Cerebellum (tissue), 4 donors: ENCODE measurements at places on chromosomes 13 and 19.
A peak's percentile ranks its signal among the peaks of the same experiment; 100 is the strongest.

DNA sequence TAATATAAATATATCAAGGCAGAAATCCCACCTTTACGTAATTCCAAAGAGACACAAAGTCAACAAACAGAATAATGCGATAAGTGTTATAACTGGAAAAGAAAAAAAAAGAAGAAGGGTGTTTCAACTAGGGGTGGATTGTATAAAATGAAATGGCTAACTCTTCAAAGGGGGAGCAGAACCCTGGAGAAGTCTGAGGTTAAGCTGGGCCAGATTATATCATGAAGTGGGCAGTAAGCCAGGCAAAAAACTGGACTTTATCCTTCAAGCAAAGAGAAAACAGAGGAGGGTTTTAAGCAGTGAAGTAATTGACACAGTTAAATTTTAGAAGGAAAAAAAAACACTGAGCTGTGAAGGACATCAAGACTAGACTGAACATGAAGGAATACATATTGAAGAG is 41.9 kb downstream of the TBC1D4 start:
- no peak for DNase-seq

- no peak for DNase-seq
These were observed 1.2 kb upstream of the NKPD1 start for GRCh38 chr19:45161738-45162607.

- DNase-seq, result peak; percentile 50
These were observed 120.7 kb downstream of the RXFP2 start for GRCh38 chr13:31860002-31860401.

DNA sequence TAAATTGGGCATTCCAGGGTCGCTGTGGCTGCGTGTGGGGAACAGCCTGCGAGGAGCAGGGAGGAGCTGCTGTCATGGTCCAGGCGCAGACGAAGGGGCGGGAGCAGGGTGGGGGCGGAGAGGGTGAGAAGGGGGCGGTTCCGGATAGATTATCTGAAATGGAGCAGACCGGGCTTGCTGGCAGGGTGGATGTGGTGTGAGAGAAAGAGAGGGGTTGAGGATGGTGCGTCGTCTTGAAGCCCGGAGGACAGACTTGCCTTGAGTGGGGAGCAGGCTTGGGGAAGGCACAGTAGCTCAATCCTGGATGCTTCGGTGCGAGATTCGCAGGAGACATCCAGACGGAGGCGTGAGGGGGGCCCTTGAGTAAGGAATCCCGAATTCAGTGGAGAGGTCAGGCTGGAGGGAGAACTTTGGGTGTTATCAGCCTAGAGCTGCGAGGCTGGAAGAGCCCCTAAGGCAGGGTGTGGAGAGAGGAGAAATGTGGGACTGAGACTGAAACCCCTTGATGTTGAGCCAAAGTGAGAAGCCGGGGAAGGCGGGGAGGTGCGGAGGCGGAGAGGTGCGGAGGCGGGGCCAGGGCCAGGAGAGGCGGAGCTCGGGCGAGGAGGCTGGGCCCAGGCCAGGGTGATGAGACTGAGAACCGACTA is 40.6 kb downstream of the DPF1 start:
- DNase-seq, result no peak

GRCh38 chr13:41427666-41428065 is 29.7 kb upstream of the RGCC start:
- no peak for DNase-seq

DNA sequence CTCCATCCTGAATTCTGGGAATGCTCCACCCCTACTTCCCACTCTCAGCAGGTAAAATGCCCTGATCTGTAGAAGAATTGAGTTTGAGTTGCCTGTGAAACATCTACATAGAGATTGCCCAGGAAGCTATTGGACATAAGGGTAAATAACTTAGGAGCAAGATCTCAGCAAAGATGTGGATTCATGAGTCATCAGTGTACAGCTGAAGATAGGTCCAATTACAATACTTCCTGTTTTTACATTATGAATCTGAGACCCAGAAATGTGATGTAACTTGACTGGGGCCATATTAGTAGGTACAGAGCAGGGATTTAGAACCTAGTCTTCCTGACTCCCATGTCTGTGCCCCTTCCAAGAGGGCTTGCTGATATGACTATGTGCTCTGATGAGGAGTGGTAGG is 79.4 kb upstream of the FNDC3A start:
- DNase-seq, result no peak

DNA sequence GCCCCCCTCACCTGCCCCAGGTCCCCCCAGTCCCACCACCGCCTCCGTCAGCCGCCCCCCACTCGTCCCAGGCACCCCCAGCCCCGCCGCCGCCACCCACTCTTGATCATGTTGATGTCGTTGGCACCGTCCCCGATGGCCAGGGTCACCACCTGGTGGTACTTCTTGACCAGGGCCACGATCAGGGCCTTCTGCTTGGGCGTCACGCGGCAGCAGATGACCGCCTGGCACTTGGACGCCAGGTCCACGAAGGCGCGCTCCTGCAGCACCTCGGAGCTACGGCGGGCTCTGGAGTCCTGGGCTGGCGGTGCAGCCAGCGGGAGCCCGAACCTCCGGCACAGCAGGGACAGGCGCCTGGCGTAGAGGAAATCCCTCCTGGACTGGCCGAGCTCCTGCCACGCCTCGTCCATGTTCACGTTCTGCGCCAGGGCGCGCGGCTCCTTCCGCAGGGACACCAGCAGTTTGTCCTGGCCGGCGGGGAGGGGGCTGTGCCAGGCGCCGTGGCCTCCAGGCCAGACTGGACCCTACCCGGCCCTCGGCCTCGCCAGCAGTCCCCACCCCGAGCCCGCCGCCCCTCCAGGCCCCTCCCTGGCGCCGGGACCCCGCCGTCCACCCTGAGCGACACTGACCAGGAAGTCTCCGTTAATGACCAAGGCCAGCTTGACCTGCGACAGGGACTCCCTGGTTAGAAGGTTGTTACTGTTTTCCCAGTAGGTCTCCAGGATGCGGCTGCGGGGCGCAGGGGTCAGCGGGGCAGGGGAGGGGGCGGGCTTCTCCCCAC is 22.6 kb downstream of the ATP8B3 start:
- DNase-seq, result no peak

GRCh38 chr13:87147076-87147475 is 524.1 kb upstream of the SLITRK5 start:
- no peak for DNase-seq

DNA sequence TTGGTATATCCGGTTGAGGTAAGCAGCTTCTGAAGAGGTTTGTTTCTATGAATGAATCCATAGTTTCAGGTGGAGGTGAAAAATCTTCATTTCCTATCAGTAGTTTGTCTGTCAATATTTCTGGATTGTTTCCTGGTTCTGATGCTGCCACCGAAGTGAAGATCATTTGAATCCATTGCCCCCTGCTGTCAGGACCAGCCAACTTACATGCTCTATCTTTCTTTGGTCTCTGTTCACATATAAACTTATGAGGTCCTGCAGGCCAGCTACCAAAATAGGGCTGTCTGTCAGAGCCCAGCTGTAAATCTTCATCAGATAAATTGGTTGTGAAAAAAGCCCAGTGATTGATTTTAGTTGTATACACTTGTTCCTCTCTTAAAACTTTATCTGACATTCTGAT is 15.2 kb upstream of the N4BP2L1 start:
- DNase-seq, result no peak

DNA sequence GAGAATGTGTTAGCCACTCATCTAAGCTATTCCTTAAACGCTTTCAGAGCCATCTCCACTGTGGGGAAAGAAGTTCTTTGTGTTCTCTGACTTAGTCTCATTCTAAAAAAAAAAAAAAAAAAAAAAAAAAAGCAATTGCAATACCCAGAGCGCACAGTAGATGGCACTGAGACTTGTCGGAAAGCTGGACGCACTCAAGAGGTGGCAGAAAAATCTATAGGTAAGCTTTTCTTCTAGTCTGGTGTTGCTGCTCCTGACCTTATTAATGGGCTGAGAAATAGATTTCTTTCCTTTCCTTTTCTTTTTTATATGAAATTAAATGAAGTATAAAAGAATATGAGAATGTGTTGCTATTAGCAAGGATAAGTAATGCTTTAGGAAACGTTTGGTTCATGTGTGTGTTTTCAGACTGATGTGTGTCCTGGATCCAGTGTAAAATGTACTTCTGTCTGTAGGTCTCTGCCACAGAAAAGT is 4.7 kb upstream of the GJB2 start:
- DNase-seq, result peak; percentile 40

GRCh38 chr13:110312339-110313031 is 5.4 kb downstream of the COL4A2 start:
- no peak for DNase-seq

DNA sequence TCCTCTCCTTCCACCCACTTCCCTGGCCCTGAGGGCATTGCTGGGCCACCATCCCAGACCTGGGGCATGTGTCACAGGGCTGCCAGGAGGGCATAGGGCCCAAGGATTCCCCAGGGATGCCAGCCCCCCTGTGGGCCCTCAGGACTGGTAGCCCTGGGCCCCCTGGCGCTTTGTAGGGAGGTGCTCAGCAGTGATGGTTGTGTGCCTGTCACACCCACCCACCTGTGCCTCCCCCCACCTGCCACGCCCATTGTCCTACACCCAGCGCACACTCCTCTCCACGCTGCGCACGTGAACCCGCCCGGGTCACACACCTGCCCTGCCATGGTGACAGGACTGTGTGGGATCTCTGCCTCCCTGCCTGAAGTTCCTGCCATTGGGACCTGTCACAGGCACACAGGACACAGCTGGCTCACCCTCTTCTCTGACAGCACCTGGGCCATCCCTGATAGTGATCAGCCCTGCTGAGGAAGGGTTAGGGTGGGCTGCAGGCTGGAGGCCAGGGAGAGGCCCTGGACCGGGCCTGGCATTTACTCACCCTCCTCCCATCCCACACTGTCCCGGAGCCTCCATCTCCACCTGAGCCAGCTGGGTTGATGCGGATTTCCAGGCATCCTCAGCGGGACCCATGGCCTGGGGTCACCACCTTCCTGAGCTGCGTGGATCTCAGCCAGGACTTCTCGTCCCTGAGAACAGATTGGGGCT is 23.9 kb downstream of the WTIP start:
- DNase-seq, result no peak

DNA sequence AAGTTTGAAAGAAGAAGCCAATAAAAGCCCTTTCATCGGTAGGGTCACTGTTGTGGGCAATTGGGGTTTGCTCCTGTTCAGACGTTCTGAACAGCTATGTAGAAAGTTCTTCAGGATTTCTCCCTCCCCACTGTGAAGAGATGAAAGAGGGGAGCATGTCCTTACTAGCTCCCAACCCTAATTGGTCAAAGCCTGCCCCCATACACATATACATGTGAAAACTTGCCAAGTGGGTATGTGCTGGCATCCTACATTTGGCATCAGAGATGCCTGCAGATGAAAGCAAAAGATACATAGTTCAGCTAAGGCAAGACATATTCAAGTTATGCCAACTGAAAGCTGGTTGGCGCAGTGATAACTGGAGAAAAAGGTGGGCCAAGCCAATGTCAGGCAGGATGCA is 363.1 kb upstream of the DACH1 start:
- DNase-seq, result no peak

GRCh38 chr13:79084802-79085424 is 321.1 kb downstream of the RBM26 start:
- DNase-seq, result no peak

DNA sequence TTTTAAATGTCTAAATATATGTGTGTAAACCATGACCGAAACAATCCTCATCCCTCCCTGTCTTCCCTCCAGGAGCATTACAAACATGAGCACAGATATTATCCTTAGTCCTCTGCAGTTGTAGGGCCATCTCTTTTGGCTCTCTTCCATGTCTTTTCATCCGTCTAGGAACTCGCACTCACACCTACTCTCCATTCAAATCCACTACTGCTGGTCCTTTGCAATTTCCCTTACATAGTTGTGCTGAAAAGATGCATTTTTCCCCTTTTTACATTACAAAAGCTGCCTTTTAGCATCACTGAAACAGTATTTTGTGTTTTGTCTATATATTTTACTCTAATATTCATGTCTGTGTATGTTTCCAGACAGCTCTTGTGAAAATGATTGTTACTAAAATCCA is 237.8 kb downstream of the DACH1 start:
- DNase-seq, result no peak

GRCh38 chr19:42480335-42481095 is 37.8 kb upstream of the CXCL17 start:
- no peak for DNase-seq

- DNase-seq, result no peak
These were observed 804.7 kb upstream of the SLITRK1 start for GRCh38 chr13:84686973-84687372.

- DNase-seq, result no peak
These were observed 3.9 kb upstream of the CERS1 start for GRCh38 chr19:18899624-18900560.

DNA sequence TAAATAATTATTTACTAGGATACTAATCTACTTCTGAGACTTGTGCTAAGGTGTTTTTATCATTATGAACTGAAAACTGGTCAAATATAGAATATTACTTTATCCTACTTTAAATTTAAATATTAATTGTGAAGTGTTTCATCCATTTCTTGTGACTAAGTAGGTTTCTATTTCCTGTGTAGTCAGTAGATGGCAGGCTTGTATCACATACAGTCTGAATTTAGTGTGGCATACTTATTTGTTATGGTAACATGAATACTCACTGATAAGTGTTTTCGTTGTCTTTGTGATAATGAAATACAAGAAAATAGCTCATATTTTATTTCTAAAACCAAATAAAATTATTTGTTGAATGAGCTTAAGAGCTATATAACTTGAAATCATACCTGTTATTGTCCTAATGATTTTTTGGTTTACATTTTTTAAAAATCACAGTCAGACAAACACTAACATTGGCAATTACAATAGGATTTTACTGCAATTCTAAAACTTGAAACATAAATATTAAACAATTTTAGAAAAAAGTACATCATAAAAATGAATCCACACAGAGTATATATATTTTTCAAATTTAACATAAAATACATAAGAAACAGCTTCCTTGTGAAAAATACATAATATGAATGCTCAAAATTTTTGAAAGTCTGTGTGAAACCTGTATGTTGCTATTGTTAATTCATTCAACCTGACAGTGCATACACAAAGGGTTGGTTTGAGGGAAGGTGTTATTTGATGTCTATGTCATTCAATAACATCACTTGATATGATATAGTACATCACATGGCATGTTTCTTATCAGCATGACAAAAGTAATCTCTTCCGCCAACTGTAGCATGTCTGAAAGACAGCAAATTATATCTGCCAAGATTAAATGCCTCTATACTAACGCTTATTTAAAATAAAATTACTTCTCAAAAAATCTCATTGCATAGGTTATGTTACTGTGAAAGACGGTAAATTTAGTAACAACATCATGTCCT is 904.8 kb upstream of the PCDH20 start:
- peak; percentile 8 for DNase-seq

GRCh38 chr13:90177512-90177911 is 1170.0 kb upstream of the MIR17HG start:
- no peak for DNase-seq

- no peak for DNase-seq
These were observed 112.8 kb downstream of the NALCN start for GRCh38 chr13:101303521-101303920.

GRCh38 chr19:5434970-5435641 is 20.1 kb upstream of the ZNRF4 start:
- no peak for DNase-seq

DNA sequence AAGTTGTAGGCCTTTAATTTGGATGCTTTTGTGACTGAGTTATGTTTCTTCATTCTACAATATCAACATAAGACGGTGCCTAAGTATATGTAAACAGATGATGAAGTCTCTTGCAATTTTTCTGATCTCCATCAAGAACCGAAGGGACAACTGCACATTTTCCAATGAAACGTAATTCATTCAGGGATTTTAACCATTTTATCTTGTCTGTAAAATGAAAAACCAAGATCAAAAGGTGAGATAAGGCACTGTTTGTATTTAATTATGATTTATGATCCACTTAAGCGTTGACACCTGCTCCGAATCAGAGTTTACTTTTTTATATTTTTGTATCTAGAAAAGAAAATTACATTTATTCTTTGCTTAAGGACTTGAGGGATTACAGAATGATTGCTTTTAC is 556.8 kb upstream of the ARGLU1 start:
- no peak for DNase-seq
